ENCODE measurements at places on chromosomes 4 and X.

GRCh38 chr4:41332510-41333054 lies 75.9 kb downstream of the UCHL1 start:
- DNase-seq: no peak

DNA sequence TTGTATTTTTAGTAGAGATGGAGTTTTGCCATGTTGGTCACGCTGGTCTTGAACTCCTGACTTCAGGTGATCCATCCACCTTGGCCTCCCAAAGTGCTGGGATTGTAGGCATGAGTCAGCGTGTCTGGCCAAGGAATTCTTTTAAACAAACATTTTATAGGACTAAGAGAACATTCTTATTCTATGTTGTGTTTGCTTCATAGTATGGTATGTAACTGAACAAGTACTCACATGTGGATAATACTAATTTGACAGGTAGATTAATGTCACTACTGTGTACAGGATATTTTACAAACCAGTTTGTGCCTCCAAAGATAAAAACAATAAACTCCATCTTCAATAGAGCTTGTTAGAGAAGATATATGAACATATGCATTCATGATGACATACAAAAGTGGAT lies 1353.4 kb downstream of the PCDH7 start:
- DNase-seq: no peak

GRCh38 chrX:30270639-30271038 lies 23.7 kb downstream of the MAGEB1 start:
- DNase-seq: no peak

- no peak for DNase-seq
Measured at GRCh38 chr4:73740353-73740778, at the start of gene CXCL8. CXCL8 (plus strand) TSS chr4:73740569; CDS start chr4:73740659, 90 bp downstream.

- DNase-seq: no peak
Measured at GRCh38 chr4:26367811-26368210, 47.0 kb downstream of the RBPJ start.

- DNase-seq: no peak
Measured at GRCh38 chrX:142359331-142359730, 154.2 kb upstream of the MAGEC2 start.
